ENCODE measurements at places on chromosomes 12 and 14.
A peak's percentile ranks its signal among the peaks of the same experiment; 100 is the strongest.

DNA sequence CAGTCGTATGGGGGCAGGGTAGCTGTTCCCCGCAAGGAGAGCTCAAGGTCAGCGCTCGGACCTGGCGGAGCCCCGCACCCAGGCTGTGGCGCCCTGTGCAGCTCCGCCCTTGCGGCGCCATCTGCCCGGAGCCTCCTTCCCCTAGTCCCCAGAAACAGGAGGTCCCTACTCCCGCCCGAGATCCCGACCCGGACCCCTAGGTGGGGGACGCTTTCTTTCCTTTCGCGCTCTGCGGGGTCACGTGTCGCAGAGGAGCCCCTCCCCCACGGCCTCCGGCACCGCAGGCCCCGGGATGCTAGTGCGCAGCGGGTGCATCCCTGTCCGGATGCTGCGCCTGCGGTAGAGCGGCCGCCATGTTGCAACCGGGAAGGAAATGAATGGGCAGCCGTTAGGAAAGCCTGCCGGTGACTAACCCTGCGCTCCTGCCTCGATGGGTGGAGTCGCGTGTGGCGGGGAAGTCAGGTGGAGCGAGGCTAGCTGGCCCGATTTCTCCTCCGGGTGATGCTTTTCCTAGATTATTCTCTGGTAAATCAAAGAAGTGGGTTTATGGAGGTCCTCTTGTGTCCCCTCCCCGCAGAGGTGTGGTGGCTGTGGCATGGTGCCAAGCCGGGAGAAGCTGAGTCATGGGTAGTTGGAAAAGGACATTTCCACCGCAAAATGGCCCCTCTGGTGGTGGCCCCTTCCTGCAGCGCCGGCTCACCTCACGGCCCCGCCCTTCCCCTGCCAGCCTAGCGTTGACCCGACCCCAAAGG is 804 bp downstream of the GAPDH start:
- peak; percentile 72 for DNase-seq

DNA sequence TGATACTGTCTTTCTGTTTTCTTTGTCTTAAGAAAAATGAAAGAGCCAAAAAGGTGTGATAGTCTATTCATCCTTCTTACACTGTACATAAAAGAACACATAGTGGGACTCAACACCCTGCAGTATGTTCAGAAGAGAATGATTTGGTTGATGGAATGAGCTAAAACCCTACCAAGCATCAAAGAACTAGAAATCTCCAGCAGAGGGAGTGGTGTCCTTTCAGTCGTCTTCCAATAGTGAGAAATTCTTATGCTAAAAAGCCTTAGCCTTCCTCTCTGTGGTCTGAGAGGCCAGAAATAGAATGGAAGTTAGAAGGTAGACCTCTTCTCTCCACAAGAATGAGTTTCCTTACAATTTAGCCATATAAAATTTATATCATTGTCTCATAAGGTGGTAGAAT is 393.4 kb upstream of the SEL1L start:
- DNase-seq: no peak

DNA sequence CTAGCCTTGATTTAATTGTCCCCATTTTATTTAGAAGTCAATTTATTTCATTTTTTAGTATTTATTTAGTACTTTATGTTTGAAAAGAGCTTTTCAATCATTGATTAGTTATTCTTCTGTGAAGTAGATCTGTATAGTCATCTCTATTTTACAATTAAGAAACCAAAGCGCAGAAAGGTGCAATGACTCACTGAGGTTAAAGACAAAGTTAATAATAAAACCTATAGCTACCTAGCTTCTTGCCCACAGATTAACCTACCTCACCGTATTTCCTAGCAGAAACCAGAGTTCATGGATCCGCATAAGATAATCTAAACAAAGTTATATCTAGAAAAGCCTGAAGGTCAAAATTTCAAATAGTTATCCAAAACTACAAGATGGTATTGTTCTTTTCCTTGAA is 176.4 kb downstream of the GRIN2B start:
- DNase-seq: no peak

DNA sequence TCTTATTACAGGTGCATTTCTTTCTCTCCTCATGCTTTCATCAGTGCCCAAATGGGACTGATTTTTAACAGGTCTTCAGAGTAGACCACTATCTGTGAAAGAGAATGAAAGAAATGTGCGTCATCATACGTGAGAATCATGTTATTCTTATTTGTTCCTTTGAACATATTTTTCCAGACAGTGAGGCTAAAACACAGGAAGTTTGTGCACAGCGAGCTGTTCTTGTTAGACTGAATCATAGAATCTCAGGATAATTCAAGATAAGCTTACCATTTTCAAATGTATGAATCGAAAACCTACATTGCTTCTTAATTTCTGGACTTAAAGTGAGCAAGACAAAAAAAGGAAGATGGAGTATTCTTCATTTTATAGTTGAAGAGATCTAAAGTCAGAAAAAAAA is 383.1 kb downstream of the EGLN3 start:
- no peak for DNase-seq

DNA sequence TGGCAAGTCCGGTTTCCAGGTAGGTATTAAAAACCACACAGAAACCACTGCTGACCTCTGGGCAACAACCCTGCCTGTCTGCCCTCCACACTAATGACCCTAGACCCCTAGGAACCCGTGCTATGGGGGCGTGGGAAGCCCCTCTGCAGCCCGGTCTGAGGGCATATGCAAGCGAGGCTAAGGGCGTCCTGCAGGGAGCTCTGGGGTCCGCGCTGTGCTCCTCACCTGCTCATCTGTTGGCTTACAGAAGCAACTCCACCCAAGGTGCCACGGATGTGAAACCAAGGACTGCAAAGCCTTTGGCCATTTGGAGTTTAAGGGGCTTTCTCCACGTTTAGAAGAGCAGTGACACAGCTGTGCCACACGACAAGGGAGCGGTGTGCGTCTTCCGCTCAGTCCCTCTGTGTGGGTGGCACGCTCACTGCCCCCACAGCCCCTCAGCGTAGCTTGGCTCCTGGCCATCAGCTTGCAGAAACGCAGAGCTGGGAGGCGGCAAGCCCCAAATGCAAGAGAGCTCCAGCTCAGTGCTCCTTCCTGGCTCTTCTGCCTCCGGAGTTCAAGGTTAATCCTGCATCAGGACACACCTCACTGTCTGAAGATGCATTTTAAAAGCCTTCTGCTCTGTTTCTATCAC is 18.4 kb downstream of the AMN start:
- no peak for DNase-seq

DNA sequence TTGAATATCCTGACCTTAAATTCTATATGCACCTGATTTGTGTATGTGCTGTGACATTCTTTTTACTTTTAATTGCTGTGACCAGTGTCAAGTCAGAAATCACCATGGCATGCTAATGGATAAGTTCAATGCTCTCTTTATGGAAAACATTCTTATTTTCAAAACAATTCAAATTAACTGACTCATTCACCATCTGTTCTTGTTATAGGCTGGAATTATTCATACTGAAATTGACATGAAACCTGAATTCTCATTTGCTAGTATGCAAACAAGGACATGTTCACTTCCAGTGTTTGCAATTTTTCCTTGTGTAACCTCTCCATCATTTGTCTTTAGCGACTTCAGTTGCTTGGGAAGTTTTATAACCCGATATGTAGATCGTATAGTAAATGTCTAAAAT is at the start of gene TAS2R30:
Gene TAS2R30 (minus strand): TSS at position 340 of the 400 bp plus-strand sequence. CDS start 400 bp downstream, outside the sequence.
- no peak for DNase-seq

DNA sequence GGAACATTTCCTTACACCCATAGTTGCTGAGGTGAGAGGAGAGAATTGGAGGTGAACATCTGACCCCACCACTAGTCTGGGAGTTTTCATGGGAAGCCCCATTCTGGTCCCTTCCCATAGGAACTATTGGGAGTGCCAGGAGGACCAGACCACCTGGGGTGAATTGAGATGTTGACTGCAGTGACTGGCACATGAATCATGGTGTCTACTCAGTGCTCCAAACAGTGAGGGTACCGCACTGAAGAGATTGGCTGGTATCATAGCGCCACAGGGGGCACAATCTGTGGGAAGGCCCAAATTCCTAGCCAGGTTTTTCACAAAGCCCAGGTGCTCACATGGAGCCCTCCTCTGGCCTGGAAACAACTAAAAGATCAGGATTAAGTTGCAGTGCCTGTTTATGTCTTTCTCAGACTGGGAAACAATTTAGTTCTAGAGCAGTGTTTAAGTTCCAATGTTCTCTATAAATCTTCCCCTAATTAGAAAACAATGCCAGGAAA is 3.7 kb upstream of the RNASE9 start:
- DNase-seq: no peak
